Stimulated activated CD8-positive, alpha-beta memory T cell treated with anti-CD3 and anti-CD28 coated beads, Interleukin-7, amount 100 ng/mL, for 48 hours (primary cell): ENCODE measurements at places on chromosomes 12 and 14.

DNA sequence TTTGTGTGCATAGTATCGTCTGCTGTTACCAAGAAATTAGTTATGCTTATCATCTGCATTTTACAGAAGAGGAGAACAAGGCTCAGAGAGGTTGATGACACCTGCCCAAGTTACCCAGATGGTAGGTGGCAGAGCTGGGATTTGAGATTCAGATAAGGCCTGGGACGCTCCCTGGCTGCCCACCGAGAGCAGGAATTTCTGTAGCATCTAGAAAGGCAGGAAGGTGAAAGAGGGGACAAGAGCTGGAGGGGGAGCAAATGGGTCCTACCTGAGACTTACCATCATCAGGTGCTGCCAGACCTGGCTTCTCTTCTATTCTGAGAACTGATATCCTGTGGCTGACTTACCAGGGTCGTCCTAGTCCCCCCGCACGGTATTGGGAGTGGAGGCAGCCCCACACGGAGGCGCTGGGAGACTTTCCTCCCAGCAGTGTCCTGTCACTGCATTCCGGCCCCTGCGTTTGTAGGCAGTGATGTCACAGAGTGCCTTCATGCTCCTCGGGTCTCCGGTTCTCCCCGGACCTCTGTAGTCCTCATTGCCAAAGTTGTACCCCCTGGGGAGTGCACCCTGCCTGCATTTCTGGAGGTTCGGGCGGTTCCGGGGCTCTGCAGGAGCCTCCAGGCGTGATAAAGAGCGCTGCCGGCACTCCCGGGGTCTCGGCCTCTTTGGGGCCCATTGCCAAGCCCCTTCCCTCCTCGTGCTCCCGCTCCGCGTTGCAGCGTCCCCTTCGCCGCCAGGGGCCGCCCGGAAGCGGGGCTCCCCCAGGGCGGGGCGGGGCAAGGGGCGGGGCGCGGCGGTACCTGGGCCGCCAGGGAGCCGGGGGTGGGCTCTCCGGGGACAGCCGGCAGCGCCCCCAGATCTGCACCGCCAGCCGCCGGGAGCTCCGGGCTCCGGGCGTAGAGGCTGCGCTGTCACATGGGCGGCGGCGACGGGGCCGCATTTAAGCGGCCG is at the start of gene CABP1:
Gene CABP1 (plus strand): TSS at position 856 of the 951 bp plus-strand sequence. CDS start 60 bp downstream, at position 916.
- DNase-seq = peak; percentile 36

- DNase-seq = no peak
Observed at GRCh38 chr12:9810671-9811070, 16.6 kb upstream of the KLRF1 start.

DNA sequence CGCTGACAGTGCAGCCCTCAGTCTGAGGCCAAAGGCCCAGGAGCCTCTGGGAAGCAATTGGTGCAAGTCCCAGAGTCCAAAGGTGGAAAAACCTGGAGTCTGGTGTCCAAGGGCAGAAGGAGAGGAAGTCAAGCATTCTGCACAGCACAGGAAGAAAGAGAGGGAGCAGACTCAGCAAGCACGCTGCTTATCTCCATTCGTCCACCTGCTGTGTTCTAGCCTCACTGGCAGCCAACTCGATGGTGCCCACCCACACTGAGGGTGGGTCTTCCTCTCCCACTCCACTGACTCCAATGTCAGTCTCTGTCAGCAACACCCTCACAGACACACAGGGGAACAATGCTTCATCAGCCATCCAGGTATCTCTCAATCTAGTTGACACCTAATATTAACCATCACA is 38.8 kb downstream of the HELB start:
- DNase-seq = no peak

DNA sequence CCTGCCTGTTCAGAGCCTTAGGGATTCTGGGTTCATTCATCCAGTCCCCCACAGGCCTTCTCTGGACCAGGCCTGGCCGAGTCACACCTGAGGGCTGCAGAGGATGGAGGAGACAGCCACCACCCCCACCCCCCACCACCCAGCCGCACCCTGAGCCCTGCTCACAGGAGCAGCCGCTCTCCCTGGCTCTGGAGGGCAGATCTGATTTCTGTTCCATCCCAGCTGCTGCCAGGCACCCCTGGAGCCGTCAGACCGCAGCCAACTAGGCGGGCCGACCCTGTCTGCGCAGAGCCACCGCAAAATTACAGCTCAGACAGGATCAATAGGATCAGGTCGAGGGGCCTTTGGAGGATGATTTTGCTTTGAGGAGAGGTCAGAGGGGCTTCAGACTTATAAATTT is 154.6 kb upstream of the MYL2 start:
- no peak for DNase-seq

- DNase-seq = no peak
Observed at GRCh38 chr12:80187660-80188090, 88.3 kb downstream of the OTOGL start.

DNA sequence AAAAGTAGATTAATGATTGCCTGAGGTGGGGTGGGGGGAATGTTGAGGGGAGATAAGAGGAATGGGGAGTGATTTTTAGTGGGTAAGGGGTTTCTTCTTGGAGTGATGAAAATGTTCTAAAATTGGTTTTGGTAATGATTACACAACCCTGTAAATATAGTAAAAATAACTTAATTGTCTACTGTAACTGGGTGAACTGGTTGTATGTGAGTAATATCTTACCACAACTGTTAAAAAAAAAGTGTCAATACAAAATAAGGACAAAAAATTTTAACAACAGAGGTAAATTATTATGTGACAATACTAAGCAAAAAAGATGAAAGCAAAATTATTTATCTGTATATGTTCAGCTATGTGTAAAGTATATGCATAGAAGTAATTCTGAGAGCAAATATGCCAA is 86.3 kb upstream of the RASSF8 start:
- DNase-seq = no peak

DNA sequence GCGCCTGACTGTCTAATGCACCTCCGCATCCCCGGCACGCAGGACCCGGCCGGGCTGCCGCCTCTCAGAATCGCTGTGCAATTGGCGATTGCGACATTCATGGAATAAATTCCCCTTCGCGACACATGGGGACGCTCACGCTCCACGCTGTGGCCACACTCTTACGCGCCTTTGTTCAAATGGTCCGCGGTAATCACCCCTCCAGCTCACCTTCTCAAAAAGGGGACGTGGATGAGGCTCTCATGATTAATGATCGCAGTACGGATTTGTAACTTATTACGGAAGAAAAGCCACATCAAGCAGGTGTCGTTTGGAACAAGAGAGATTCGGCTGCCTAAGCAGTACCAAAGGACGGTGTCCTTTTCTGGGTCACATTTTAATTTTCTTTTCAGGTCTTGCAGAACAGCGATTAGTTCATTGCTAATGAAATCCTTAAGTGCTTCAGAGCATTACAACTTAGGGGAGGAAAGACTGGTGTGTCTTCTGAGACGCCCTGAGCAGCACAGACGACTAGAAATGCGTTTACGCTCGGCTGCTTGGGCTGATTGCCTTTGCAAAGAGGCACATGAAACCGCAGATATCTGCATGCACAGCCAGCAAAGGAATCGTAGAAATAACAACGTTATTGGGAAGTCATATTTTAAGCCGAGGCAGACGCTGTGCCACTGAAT is 37.3 kb upstream of the ADGRD1 start:
- DNase-seq = no peak

DNA sequence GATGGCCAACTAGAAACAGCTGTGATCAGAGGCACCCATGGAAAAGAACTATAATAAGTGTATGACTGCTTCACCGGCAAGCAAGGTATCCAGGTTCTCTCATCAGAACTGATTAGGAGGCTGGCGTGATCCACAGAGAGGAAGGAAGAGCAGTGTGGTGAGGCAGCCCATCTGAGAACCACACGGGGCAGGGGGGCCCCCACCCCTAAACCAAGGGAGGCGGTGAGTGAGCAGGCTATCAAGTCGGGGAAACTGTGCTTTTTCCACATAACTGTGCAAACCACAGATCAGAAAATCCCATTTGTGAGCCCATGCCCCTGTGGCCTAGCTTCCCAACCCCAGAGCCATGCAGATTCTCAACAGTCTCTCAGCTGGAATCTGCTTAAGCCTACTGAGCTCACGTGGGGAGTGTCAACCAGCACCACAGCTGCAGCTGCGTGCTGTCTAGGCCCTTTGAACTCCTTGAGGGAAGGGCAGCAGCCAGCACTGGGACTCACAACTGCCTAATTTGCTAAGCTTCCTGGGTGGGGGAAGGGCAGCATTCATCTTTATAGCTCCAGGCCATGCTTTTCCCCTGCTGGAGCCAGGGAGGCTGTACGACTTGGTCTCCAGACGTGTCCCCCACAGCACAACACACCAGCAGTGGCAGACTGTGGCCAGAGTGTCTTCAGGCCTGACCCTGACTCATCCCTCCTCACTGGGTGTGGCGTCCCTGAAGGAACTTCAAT is 444.4 kb upstream of the ATP2B1 start:
- DNase-seq = no peak
